ENCODE measurements at places on chromosomes 11 and 22.

DNA sequence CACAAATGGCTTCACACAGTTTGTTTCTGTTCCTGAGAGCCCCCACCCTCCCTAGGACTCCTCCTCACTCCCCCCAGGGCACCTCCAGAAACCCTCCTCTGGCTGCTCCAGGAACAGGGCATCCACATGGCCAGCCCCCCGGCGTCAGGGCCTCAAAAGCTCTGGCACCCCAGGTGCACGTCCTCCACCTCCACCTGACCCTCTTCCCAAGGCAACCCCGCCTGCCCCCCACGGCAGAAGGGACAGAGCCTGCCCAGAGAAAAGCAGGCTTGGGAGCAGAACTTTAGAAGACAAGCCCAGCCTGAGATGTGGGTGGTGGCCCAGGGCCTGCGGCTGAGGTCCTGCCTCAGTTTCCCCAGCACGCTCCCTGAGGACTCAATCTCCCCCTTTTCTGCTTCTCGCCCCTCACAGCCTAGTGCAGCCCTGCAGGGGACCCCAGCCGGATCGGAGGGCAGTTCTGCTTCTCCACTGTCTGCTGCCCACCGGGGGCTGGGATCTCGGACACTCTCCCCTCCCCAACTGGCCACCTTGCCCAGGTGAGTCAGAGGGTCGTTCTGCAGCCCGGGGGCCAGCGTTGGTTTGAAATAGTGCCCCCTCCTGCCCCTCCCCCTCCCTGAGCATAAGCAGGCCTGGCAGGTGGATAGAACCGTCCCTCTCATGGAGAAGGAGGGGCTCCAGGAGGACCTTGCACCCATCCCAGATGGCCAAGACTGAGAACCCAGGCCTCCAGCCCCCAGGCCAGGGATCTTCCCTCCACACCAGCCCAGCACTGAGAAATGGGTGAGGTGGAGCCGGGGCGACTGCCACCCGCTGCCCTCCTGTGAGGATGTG is 2.4 kb upstream of the TRABD start:
- DNase-seq = no peak

GRCh38 chr11:73313652-73314051 is 5.6 kb downstream of the ARHGEF17 start:
- DNase-seq = no peak

- DNase-seq = no peak
These were observed 3.0 kb upstream of the RRAS2 start for GRCh38 chr11:14361951-14362350.

DNA sequence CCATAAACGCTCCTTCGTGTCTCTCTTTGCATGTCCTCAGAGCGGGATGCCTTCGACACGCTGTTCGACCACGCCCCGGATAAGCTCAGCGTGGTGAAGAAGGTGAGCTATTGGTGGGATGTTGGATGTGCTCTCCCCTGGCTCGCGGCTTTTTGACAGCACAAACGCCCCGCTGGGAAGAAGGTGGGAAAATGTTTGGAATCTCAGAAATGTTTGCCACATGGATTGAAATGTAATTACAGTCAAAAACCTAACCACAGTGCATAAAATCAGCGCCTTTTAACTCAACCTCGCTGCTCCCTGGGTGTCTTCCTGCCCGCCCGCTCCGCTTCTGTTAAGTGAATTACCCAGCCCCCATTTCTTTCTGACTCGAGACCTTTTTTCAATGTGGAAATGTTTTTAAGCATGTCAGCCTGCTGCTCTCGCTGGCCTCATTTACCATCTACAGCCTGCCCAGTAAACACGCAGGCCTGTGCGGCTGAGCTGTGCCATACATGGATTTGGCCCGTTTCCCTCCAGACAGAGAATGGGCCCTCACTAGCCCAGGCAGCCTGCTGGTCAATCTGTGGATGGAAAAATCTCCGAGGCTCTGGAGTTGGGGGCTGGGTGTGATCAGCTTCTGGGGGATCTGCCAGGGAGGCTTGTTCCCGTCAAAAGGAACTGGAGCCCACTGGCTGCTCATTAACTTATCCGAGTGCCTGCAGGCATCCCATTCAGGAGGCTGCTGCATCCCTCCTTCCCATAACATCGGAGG is 32.7 kb upstream of the PARVG start:
- peak; percentile 30 for DNase-seq

- DNase-seq = no peak
These were observed 2.0 kb upstream of the GANAB start for GRCh38 chr11:62648185-62648966.

GRCh38 chr22:17412232-17412631 is 43.0 kb downstream of the CECR2 start:
- no peak for DNase-seq

GRCh38 chr11:1966531-1966930 is 19.4 kb downstream of the MRPL23 start:
- no peak for DNase-seq

GRCh38 chr11:105245781-105246315 is 106.3 kb upstream of the CARD18 start:
- no peak for DNase-seq

- DNase-seq = no peak
These were observed 187.8 kb downstream of the SNX19 start for GRCh38 chr11:130728185-130729180.

- peak; percentile 54 for DNase-seq
These were observed 17.7 kb downstream of the MGAT3 start for GRCh38 chr22:39474351-39475111.

DNA sequence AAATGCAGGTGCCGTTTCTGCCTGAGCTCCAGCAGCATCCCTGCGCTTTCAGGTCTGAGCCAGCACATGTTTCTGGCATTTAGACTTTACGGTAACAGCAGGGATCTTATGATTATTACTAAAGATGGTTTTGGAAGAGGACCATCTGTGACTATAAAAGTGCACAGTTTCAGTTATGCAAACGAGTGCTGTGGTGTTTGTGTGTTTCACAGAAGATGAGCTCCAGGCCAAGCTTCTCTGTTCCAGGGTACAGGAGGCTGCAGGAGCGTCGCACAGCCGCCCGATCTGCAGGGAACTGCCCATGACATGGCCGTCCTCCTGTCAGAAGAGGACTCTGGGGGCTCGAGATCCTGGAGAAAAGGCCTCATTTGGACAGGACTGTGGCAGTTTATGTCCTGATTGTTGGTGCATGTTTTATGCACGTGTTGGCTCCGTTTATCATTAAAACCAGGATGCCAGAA is 297.3 kb downstream of the TBC1D22A start:
- DNase-seq = no peak

DNA sequence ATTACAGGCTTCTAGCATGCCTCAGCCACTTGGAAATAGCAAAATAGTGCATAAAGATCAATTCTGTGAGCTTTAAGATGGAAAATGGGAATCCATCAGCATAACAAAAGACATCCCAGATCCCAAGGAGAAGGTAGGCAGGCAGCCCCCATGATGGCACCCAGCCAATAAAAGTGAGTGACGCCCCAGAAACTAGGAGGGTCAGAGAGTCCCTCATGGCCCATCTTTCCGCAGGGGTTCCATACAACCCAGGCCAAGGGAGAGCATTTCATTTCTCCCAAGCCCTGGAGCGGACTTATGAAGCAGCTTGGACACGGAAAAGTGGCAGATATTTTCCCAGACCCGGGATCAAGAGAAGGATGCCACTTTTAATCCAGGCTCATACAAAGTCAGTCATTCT is 93.3 kb downstream of the ZC3H12C start:
- no peak for DNase-seq

GRCh38 chr22:42132457-42132856 is 1.8 kb upstream of the CYP2D6 start:
- no peak for DNase-seq

DNA sequence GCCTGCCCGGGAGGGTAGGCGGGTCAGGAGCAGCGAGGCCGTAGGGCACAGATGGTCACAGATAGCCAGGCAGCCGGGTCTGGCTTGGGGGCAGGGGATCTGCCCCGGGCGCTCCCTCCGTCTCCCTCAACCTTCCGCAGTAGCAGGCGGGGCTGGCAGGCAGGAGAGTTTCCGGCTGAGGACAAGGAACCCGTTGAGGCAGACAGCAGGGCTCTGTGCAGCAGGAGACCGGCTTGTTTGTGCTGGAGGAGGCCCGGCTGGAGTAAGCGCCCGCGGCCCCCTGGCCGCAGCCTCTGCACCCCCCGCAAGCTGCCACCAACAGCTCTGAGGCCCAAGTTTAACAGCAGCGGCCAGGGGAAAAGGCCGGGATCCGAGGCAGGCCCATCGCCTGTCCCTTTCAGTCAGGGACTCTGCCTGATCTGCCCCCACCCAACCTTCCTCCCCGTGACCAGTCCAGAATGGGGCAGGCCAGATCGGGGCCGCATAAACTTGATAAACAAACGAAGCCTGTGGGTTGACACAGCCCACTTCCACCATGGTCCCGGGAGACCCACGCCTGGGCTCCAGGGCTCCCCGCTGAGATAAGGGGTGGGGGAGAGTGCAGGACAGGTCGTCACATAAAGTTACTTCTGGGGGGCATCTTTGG is 13.6 kb downstream of the SCARF2 start:
- DNase-seq = no peak

DNA sequence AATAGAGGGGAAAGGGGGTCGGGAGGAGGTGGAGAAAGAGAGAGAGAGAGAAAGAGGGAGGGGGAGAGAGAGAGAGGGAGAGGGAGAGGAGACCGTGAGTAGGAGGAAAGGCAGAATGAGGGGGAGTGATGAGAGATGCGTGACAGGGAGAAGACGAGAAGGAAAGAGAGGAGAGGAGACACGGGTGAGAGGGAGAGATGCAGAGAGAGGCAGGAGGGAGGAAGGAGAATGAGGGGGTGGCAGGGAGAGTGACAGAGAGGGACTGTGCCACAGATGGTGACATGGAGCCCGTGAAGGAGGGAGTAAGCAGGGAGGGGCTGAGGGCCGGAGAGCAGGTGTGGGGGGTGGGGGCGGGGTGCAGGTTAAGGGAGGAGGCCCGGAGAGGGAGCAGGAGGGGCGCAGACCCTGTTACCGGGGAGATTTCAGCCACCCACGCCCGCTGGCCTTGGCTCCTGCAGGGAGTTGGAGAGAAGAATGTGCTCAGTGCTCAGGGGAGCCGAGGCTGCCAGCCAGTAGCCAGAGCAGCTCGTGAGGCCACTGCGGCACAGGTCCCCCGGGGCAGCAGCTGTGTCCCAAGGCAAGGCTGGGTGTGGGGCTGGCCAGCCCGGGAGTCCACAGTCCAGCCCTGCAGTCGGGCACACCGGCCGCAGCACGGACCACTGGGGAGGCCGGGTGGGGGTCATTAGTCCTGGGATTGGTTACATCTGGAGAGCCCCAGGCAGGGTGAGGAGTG is at the start of gene SSTR3:
SSTR3 (minus strand) TSS at position 304 of the 733 bp plus-strand sequence. CDS start 4,674 bp downstream, outside the sequence.
- peak; percentile 56 for DNase-seq

DNA sequence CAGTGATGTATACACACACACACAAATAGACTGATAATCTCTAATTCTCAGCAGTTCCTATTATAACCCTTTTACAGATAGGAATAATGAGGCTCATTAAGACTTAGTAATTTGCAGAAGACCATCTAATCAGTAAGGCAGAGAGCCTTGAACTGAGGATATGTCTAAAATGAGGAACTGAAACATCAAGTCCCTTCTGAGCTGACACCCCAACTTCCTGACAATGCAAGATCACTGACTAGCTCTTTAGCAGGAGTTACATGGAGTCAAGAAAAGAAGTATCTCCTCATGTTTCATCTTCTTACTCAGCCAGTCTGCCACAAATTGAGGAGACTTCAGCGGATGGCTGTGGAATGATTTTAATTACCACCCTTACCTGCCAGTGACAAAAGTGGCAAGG is 193.0 kb downstream of the MSANTD4 start:
- no peak for DNase-seq

- DNase-seq = no peak
These were observed 91.3 kb downstream of the LRRC32 start for GRCh38 chr11:76579056-76579751.
